ENCODE measurements at places on chromosomes 2 and 18.

- no peak for DNase-seq
These were observed 38.6 kb downstream of the SNORC start for GRCh38 chr2:232908695-232909094.

- DNase-seq: no peak
These were observed 88.5 kb upstream of the SH3BP4 start for GRCh38 chr2:234863043-234863934.

DNA sequence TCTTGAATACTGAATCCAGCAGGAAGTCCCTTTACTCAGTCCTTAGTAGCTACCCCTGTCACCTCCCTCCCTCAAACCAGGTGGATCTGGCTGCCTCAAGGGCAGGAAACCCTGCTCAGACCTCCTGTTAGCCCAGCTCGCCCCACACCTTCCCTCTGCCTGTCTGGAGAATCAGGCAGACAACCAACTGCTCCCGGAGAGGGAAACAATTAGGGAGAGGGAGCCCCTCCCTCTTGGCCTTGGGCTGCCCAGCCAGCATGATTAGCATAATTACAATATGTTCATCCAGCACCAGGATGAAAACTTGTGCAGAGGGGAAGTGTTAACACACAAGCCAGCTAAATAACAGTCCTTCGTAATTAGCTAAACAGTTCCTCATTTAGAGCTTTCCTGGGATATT, 185.5 kb downstream of the C1D start:
- DNase-seq: no peak

DNA sequence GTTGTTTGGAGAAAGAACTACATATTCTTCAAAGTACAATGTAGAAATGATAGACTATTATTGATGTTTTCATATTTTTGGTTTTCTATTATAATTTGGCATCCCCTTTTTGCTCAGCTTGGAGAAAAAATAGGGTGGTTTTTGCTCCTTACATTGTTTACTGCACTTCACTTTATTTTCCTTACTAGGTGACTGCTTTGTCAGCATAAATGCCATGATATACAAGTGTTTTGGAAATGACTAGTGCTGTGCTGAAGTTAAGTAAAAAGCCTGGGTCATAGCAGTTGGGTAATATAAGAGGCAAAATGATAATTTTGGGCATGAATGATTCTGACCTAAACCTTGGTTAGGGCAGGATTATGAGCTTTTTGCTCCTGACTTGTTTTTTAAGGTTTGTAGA, 250.9 kb downstream of the KCNS3 start:
- DNase-seq: no peak

DNA sequence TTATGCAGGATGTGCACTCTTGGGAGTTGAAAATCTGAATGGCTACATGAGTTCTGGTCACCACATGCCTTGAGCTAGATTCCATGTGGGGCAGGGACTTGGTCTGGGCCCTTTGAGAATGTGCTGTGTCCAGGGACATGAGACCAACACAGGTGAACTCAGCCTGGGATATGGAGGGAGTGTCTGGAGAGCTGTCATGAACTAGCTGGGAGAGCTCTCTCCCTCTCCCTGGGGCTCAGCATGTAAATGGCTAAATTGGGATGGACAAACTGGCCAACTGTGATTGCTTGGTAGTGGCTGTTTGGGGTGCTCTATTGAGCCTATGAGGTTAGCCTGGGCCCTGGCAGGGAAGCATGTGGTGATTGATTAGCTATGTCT, 105.1 kb upstream of the HS6ST1 start:
- DNase-seq: no peak

GRCh38 chr2:135870571-135870970, 5.7 kb downstream of the MCM6 start:
- no peak for DNase-seq

- DNase-seq: no peak
These were observed 4.8 kb upstream of the LYPD6B start for GRCh38 chr2:149033716-149034115.

DNA sequence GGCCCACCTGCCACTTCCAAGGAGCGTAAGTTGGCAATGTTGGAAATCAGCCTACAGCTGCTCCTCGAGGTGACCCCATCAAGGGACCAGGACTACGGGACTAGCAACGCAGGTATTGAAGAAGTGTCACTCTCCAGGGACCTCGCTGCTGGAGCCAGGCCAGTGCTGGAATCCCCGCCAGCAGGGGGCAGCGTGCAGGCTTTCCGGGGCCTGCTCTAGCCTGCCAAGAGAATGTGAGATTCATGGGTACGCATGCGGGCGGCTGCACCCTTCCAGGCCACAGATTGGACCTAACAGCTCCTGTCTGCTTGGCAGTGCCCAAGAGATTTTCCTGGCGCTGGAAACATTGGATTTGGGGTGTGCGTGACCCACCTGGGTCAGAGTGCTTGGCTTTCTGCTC, 182.8 kb upstream of the RAB12 start:
- no peak for DNase-seq

DNA sequence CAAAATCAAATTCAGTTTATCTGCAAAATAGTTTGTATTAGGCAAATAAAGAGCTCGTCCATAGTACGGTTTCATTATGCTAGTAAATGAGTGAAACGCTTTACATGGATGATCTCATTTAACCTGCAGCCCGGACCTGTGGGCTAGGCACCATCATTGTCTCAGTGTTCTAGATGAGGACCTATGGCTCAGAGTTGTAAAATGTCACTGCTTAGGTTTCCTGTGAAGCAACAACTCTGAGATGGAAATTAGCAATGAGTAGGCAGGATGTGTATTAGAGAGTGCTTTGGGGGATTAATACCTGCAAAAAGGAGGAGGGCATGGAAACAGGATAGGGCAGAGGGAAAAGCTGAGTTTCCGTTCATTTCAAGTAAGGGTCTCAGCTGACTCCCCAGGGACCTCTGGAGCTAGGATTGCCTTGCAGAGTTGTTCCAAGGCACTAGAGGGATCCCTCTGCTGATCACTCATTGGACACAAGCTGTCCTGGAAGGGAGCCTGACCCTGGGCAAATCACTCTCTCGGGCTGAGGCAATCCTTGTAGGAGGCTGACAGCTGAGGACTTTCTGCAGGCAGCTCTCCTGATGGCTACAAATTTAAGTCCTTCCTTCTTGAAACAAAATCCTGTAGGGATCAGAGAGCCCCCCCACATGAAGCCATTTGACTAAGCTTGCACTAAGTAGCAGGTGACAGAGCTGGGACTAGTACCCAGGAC, 58.8 kb upstream of the SIX2 start:
- DNase-seq: no peak

- DNase-seq: no peak
These were observed 43.6 kb downstream of the PKP4 start for GRCh38 chr2:158500333-158500732.

DNA sequence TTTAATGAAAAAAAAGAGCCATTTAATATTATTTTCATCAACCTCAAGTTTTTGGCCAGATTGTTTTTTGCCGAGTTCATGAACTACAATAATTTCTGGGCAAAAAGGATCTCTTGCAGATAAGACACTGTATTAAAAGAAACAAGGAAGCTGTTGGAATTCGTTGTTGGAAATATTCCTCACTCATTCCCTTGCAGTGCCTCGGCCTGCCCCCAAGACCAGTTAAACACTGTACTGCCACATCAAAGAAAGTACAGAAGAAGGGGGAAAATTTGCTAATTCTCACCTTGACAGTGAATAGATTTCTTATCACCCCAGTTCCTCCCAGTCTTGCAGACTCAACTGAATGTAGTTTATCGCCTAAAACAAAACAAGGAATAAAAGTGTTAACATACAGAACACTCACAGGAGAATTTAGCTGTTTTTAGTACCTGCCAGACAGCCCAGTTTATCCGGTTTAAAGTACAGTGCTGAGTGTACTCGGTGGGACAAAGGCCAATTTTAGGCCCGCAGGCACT, 1.2 kb downstream of the IDH1 start:
- no peak for DNase-seq

DNA sequence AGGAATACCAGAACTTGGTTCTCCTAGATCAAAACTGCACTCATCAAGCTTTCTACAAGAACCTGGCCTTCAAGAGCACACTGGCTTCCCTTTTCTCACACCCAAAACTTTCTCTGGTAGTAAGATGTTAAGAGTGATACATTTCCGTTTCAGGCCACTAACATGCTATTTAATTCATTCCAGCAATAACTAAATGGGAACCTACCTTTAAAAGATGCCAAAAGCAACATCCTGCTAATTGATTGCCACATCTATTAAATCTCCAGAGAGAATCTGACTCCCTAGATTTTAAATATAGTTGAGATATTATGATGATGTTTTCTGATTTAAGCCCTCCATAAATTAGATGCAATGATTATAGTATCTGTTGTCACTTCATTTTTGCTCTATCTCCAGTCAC, 71.6 kb downstream of the KCTD18 start:
- DNase-seq: no peak

DNA sequence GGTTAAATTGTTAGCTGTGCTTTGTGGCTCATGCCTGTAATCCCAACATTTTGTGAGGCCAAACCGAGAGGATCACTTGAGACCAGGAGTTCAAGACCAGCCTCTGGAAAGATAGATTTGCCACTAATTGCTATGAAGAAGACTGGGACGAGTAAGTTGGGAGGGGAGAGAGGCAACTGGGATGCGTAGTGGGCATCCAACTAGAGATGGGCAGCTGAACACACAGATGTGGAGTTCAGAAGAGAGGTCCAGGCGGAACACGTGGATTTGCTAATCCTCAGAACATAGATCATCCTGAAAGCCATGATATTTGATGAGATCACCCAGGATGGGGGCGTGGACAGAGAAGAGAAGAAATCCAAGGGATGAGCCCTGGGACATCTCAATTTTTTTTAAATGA, 48.7 kb downstream of the CYP26B1 start:
- no peak for DNase-seq

- no peak for DNase-seq
These were observed 120.2 kb downstream of the FEZ2 start for GRCh38 chr2:36477746-36478145.

DNA sequence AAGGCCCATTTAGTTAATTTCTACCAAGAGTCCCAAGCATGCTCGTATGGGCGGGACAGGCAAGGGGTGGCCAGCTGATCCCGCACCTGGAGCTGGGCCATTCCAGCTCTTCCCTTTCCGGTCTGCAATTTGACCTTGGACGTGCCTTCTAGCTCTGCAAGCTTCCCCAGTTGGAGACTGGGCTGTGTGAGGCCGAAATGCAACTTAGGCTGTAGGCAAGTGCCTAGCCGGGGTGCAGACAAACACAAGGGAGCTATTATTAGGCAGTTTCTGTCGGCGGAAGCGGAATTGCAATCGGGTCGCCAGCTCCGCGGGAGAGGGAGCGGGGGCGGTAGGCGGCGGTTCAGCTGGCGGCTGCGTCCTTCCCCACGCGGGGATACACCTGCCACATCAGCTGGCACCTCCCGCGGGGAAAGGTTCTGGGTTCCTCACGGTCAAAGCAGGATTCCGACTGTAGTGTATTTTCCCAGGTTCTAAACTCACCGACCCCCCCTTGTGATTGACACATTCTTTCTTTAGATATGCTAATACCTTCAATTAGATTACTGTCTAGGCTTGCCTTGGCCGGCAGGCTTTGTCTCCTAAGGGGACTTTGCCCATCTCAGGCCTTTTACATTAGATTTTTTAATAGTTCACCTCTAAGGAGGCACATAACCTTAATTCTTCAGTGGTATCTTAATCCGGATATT, 17.1 kb upstream of the ZNF532 start:
- DNase-seq: no peak

- DNase-seq: no peak
These were observed 73.6 kb downstream of the GTF3C3 start for GRCh38 chr2:196725882-196726281.

DNA sequence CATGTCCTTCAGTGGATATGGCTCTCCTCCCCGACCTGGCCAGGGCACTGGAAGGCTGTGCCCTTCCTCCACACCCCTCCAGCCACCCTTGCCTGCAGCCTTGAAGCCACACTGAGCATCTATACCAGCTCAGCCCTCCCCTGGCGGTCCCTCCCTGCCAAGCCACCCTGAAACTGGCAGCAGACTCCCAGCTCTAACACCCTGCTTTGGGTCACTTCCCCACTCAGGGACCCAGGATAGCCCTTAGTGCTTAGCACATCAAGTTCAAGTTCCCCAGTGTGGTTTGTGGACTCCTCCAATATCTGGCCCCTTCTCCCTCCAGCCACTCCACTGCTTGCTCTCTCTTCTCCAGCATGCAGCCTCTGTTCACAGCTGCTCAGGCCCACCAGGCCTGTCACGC, 89.4 kb downstream of the TNS1 start:
- DNase-seq: no peak

DNA sequence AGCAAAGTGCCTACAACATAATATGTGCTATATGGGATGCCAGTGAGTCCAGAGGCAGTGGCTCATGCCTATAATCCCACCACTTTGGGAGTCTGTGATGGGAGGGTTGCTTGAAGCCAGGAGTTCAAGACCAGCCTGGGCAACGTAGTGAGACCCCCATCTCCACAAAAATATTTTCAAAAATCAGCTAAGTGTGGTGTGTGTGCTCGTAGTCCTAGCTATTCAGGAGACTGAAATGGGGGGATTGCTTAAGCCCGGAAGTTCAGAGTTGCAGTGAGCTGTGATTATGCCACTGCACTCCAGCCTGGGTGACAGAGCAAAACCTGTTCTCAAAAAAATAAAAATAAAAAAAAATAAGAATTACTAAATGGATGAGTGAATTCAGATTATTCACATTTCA, 23.4 kb downstream of the OTX1 start:
- DNase-seq: no peak

DNA sequence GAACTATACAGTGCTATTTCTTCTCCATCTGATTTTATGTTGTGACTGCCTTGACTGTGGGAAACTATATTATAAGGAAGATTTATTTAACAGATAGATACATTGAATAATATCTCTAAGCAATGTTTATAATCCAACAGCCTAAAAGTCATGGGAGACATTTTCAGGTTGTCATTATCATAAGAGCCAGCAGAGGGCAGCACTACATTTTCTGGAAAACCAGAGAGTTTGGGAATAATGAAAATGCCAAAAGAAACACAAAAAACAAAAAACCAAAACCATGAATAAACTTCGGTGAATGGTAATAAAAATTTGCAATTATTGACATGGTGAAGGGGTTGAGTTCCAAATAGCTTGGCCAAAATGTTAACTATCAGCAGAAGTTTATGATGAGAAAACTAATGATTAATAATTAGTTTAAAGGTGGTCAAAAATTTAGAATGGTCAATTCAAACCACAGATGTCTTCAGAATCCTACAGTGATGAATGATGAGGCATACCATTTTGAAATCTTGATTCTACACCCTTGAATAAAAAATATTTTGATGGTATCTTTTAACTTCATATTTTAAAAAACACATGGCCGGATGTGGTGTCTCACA, 4.7 kb downstream of the EEF1B2 start:
- peak; percentile 7 for DNase-seq

DNA sequence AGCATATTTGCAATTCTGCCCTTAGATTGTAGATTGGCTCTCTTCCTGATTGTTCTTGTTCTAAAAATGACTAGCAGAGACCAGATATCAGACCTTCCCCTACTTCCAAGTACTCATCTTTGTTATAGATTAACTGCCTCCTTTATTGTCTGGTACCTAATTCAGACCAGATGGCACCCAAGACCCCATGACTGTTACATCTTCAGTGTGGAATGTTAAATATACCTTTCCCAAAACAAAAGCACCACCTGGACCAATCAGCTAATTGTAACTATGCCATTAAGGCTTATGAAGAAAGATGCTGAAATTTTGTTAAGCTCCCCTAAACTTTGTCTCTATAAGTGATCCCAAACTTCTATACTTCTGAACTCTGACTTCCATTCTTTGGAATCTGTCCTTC, 12.0 kb upstream of the TFPI start:
- no peak for DNase-seq

Data from stimulated activated CD4-positive, alpha-beta T cell treated with anti-CD3 and anti-CD28 coated beads, TNF-alpha, amount 100 ng/mL, for 4 hours (primary cell).